ENCODE measurements at places on chromosomes 13 and 19.
A peak's percentile ranks its signal among the peaks of the same experiment; 100 is the strongest.

- DNase-seq = peak; percentile 89
These were observed 44.8 kb downstream of the ANKRD10 start for GRCh38 chr13:110869805-110870706.

DNA sequence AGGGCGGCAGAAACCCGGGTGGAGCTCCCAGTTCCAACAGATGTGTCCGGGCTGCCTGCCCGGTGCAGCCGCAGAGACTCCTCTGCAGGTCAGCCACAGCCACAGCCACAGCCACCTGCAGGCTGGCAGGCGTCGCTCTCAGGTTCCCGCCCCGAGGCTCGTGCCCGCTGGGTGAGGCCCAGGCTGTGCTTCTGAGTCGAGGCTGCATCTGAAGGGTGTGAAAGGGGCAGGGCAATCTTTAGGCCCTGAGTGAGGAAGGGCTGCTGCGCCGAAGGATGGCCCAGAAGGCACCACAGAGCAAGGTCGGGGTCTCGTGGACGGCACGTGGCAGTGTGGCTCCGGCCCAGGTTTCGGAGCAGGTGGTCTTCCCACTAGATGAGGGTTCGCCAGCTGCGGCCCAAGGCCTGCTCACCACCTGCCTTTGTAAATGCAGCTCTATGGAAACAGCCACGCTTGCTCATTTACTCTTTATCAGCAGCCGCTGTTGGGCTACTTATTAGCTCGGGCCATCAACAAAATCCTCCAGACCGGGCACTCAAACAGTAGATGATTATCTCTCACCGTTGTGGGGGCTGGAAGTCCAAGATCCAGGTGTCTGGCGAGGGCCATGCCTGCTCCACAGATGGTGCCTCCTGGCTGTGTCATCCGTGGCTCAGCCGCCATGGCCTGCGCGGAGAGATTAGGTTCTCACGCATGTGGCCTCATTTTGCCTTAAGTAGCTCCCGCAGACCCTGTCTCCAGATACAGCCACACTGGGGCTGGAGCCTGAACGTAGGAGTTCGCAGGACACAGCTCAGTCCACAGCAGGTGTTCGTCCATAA lies 40.3 kb upstream of the TFDP1 start:
- DNase-seq = peak; percentile 80

DNA sequence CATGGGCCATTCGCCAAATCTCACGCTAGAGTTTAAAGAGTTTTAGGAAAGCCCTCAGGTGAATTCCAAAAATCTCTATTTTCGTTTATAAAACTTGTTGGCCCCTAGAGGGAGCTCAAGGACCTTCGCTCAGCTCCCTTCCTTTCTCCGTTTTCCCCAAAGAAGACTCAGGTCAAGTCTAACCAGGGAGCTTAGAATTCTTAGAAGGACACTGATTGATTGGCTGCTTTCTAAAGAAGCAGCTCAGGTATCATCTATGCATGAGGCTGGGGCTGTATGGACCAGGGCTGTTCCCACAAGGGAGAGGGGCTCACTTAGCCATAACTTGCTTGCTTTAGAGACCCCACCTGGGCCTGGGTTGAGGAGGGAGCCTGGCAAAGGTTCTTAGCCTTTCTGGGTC lies 20.5 kb downstream of the DZIP1 start:
- DNase-seq = peak; percentile 29

- no peak for DNase-seq
These were observed 238.7 kb downstream of the KCTD12 start for GRCh38 chr13:76647550-76647949.

DNA sequence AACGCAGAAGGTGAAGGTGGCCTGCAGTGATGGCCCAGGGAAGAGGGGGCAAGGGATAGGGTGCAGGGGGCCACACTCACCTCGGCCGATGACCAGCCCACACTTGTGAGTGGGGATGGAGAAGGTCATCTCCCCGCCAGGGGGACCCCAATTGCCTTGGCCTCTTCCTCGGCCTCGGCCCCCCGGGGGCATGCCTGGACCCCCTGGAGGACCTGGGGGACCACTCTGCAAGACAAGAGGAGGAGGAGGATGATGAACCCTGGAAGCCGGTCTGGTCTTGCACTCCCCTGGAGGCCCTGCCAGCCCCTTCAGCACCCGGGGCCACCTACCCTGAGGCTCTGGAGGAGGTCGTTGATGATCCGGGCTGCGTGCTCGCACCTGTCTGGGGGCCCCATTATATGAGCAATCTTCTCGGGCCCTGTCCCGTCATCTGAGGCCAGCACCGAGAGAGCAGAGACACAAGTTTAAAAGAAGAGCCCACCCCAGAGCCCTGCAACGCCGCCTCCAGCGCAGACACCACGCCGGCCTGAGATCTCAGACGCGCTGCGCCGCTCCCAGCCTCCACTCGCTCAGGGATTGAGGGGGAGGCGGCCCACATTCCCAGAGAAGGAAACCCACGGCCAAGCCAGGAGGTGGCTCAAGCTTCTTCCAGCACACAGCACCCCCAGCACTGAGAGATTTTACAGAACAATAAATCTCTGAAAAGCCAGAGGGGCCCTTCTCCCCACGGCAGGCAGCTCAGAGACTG lies 7.8 kb downstream of the KHSRP start:
- no peak for DNase-seq

DNA sequence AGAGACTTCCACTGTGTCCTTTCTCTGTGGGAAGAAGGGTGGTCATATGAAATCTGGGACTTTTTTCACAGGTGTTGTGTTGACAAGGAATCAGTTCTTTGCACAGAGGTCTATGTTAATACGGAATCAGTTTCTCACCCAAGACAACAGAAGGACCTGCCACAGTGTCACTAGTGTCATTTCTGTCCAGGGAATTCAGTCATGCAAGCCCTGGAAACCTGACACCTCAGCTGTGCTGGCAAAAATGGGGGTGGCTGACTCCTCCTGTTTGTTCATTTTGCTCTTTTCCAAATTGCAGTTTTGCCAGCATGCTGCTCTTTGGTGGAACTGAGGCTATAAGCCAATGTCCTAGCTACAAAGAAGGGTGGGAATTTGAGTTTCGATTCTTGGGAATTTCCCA lies 49.8 kb upstream of the ESD start:
- no peak for DNase-seq

DNA sequence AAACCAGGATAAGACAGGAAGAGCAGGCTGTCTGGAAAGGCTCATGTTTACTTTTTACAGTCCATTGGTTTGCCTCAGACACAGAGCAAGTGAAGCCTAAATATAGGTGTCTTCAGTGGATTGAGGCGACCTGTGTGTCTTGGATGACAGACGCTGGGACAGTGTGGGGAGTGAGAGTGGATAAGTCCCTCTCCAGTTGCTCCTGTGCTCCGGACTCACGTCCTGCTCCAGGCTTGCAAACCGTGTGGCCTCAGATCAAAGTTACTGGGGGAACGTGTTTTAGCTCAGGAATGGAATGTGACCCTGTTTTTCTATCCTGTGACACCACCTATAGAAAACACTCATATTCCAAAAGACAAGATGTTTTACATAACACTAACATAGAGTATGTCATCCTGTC lies 465.7 kb downstream of the MYO16 start:
- no peak for DNase-seq

- no peak for DNase-seq
These were observed 10.8 kb downstream of the CEACAM3 start for GRCh38 chr19:41807176-41807575.

DNA sequence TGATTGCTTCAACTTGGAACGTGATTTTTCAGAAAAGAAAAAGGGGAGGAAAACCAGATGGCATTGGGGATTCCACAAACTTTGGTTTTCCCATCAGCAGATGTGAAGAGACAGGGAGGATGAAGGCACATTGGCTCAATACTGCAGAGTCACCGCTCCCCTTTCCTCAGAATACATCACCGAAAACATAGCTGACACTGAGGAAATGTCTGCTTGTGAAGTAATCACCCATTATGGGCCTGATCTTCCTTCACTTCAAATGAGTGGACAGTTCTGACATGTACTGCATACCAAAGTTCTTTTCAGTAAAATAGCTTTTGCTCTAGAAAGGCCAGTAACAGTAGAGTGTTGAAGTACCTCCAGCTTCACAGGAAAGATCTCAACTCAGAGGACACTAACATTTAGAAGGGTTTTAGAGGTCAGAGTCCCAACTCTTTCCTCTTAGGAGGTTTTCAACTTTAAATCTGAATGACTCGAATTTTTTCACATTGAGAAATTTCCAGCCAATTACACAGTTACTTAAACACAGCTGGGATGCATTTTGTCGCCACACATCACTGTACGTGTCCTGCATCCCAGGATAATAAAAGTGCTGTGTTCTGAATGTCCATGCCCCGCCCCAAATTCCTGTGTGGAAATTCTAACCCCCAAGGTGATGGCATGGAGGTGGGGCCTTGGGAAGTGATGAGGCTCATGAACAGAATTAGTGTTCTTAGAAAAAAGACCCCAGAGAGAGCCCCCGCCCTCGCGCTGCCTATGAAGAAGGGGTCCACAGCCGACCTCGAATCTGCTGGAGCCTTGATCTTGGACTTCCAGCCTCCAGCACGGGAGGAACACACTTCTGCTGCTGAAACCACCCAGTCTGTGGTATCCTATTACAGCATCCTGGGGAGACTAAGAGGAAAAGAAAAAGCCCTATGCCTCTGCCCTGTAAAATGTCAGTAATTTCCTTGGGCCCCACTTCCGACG lies 77.7 kb downstream of the COL4A1 start:
- no peak for DNase-seq

DNA sequence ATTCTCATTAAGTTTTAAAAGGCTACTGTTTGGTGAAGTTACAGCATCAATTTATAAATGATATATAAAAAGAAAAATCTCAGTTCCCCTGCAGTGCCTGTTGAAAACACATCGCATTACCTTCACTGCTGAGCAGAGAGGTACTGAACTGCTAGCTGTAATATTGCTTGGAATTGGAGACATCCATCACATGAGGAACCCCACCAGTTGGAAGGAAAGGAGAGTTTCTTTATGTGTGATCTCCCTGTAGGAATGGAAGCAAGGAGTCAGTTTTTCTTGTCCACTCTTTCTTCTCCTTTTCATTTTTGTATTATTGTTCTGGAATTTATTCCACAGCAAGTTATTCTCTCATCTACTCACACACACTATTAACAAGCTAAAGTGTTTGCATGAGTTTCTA lies 1586.0 kb upstream of the PRR20A start:
- DNase-seq = no peak

DNA sequence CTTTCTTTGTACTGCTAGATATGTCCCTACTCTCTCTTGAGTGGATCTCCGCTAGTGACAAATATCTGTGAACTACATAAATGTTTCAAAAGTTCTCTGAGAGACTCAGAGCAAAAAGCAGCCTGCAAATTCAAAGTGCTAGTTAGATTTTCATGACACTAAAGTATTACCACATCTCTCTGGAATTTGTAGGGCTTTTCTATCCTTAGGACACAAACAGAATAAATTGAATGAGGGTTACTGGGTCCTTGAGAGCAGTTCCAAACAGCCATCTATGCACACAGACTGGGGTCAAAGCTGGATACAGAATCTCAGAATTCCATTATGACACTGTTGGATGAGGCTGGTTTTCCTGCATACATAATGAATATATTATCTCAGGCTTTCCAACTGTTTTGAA lies 953.2 kb downstream of the DIAPH3 start:
- DNase-seq = no peak

GRCh38 chr13:74978591-74978990 lies 503.4 kb downstream of the TBC1D4 start:
- DNase-seq = no peak

- DNase-seq = no peak
These were observed 983.4 kb downstream of the EFNB2 start for GRCh38 chr13:105552078-105552477.

GRCh38 chr19:31715249-31715945 lies 366.2 kb upstream of the TSHZ3 start:
- DNase-seq = no peak

Data from HepG2 (cell line).